ENCODE measurements at places on chromosomes 5 and 9. TPM values are rescaled to one million over a fixed set of nuclear protein-coding genes. Genes with fewer than 3 reads are reported as not detected.

Gene RETREG1
- 120 TPM for total RNA-seq

GRCh38 chr9:124011460-124012301 is at the start of gene LHX2:
Gene LHX2, plus strand, starts transcription at chr9:124011768. Its CDS starts 581 bp downstream, at chr9:124012349.
- peak; percentile 42 for DNase-seq

- DNase-seq = no peak
Observed at GRCh38 chr9:88831713-88832407, 159.4 kb upstream of the S1PR3 start.

DNA sequence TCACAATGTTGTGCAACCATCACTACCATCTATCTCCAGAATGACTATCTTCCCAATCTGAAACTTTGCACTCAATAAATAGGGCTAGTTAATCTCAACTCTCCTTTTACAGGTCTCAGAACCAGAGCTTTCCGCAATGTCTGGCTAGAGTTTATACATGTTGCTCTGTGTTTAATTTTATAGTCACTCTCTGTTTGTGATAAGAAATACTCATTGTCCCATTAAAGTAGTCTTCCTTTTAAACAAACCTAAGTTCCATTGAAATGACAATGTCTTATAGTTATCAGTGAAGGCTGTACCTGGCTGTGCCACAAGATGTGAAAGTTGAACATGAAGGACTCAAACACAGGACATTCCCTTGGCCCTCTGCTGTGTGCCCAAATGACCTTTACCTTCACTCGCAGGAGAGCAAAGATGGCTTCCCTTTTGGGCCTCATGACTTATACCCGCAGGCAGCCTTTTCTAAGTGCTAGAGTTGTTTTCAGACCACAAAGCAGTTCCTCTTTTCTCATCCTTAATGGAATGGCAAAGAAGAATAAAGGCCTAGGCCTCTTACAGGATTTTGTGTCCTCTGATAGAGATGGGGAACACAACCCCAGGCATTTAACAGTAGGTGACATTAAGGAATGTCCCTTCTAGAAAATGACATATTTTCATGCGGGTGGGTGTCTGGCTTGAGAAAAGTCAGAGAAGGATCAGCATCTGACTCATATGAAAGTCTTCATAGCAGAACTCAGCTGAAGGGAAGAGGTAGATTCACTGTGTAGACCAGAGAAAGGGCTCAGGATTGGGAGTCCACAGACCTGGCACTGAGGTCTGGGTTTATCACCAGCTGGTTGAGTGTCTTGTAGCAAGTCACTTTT is 69.6 kb upstream of the ATP10B start:
- no peak for DNase-seq

- no peak for DNase-seq
Observed at GRCh38 chr5:91190314-91190690, 192.8 kb downstream of the ARRDC3 start.

DNA sequence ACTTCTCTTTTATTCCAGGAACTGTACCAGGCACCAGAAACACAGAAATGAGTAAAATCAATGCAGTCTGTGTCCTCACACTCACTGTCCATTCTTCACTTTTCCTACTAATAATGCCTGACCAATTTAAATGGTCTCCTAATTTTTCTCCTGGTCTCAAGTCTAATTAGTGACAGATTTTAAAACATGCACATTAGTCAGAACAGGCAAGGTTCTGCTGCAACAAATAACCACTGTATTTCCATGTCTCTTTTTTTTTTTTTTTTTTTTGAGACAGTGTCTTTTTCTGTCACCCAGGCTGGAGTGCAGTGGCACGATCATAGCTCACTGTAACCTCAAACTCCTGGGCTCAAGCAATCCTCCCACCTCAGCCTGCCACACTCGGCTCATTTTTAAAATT is 99.6 kb downstream of the CEMIP2 start:
- no peak for DNase-seq

Gene LCN15
- total RNA-seq = not detected

GRCh38 chr5:73828465-73828864 is 202.5 kb downstream of the ARHGEF28 start:
- no peak for DNase-seq

Gene CATSPER3
- 0.33 TPM for total RNA-seq

Gene NIM1K
- 7.9 TPM for total RNA-seq

DNA sequence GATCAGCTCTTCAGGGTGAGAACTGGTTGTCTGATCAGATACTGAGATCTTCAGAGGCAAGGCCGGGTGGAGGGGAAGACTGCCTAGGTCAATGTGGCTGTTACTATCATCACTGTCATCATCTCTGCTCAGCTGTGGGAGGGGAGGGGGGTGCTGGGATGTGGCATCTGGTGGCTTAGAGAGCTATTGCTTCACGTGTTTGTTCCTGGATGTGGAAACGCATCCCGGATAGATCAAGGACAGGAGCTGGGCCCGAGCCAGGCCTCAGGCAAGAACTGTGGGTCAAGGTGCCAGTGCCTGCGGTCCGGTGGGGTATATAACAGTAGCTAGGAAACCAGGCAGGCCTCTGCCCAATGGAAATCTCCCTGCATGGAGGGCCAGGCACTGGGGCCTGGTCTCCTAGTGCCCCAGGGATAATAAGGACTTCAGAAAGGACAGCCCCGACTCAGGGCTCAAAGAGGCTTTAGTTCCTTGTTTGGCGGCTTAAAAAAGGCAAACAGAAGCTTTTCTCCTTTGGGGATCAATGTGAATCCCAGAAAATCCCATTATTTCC is 30.3 kb upstream of the TIFAB start:
- DNase-seq = no peak

Gene SYK
- 6.1 TPM for total RNA-seq

Gene ASS1
- 61.1 TPM for total RNA-seq

GRCh38 chr5:160197341-160198144 is 31.8 kb upstream of the FABP6 start:
- DNase-seq = no peak

GRCh38 chr5:82341325-82341724 is 63.2 kb upstream of the RPS23 start:
- no peak for DNase-seq

GRCh38 chr9:92141144-92142129 is 26.2 kb upstream of the SPTLC1 start:
- no peak for DNase-seq

DNA sequence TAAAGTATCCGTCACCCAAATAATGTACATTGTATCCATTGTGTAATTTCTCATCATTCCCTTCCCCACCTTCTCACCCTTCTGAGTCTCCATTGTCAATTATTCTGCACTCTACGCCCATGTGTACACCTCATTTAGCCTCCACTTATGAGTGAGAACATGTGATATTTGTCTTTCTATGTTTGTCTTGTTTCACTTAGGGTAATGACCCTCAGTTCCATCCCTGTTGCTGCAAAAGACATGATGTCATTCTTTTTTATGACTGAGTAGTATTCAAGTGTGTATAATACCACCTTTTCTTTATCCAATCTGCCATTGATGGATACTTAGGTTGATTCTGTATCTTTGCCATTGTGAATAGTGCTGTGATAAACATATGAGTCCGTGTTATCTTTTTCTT is 4.9 kb upstream of the SPATA31C2 start:
- no peak for DNase-seq

GRCh38 chr9:134026581-134026980 is 1.3 kb downstream of the BRD3OS start:
- DNase-seq = no peak

DNA sequence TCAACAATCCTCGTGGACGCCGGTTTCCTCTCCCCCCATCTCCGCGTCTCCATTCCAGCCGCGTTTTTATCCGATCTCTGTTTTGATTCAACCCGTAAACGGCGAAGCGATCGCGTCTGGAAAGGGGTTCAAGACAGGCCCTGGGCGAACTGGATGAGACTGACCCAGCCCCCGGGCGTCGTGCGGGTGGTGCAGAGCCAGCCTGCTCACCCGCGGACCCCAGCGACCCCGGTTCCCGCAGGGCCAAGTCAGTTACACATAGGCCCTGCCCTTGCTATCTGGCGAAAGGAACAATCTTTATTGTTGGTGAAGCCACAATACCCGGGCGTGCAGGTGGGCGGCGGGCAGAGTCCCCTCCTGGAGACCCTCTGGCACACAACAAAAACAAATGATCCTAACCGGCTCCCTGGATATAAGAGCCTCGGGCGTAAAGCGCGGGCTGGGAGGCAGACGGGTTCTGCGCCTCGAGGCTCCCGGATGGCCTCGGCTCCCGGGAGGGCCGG is 1.8 kb downstream of the TLX3 start:
- no peak for DNase-seq

- no peak for DNase-seq
Observed at GRCh38 chr9:122807271-122807900, 7.5 kb downstream of the OR1K1 start.

Gene MELK
- total RNA-seq = 12.6 TPM

Gene CDH9
- total RNA-seq = 11.3 TPM

- no peak for DNase-seq
Observed at GRCh38 chr5:173862047-173862477, 26.1 kb upstream of the CPEB4 start.

Gene ALDH1A1
- 26.4 TPM for total RNA-seq

DNA sequence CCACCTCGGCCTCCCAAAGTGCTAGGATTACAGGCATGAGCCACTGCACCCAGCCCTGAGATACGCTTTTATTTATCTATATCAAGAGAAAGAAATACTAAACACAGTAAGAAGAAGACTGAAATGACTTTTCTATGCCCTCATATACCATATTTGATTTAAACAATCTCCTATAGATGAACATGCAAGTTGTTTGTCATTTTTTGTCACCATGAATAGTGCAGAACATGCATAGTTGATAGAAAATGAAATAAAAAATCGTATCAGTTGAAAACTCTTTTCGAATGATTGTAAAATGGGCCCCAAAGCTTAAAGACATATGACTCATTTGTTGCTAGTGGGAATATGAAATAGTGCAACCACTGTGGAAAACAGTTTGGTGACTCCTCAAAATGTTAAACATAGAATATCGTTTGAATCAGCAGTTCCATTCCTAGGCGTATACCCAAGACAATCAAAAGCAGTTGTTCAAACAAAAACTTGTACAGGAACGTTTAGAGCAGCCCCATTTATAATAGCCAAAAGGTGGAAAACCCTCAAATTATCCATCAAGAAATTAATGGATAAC is 61.4 kb upstream of the ANKH start:
- DNase-seq = no peak

DNA sequence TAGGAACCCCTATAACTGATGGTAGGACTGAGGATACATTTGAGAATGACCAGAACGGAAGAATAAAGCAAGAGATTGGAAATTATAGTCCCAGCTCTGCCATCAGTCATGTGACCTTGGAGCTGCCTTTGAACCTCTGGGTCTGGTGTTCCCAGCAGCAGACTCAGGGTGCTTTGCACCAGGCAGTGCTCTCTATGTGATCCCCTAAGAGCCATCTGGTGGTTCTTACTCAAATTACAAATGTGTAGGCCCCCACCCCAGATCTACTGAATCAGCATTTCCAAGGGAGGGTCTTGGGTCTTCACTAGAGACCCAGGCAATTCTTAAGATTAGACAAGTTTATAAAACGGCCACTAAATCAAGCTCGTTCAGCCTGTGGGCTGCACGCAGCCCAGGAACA is 40.2 kb upstream of the PRDM12 start:
- DNase-seq = no peak

DNA sequence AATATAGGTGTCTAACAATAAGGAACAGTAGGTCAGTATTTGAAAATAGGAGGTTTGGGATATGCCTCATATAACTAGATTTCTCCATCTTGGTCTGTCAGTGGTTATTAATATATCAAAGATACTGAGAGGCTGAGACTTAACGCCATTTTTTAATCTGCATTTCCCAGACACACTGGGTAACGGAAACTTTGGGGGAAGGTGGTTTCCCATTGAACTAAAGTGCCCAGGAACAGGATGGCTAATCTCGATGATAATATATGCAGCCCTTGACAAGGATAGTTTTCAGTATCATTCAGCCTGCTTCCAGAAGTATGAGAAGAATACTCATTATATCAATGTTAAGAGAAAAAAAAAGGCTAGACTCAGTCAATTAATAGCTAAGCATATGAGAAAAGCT is 30.7 kb downstream of the EFNA5 start:
- DNase-seq = no peak

Gene TAS2R1
- 0.94 TPM for total RNA-seq

DNA sequence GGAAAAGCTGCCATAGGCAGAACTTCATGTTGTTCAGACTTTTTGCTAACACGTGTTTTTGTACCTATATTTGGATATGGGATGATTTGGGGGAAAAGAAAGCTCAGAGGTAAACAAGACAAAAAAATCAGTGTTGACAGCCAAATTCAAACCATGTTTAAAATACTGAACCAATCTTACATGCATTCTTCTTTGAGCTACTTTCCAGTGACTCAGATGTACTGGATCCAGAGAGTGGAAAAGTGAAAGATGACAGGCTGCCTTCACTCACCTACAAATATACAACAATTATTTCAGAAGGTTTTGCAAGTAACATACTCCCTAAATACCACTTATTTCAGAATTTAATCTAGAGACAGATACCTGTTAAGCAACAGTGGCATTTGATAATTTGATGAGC is 165.7 kb downstream of the MPDZ start:
- DNase-seq = no peak

GRCh38 chr5:164000241-164000640 is 494.8 kb downstream of the MAT2B start:
- DNase-seq = no peak

DNA sequence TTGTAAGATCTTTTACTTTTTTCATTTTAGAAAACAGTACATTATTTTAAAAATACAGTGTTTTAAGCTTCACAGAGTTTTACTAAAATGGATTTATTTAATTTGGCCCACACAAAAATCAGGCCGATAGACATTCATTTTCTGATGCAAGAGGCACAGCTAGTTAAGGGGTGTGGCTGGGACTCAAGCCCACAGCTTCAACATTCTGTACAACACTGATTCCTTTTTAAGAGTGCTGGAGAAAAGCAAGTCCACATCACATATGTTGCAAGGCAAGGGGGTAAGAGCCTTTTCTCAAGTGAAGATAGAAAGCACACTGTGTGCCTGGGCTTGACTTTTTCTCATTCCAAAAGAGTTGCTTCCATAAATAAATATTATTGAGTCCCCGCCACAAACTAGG is 195.9 kb downstream of the RFK start:
- DNase-seq = no peak

DNA sequence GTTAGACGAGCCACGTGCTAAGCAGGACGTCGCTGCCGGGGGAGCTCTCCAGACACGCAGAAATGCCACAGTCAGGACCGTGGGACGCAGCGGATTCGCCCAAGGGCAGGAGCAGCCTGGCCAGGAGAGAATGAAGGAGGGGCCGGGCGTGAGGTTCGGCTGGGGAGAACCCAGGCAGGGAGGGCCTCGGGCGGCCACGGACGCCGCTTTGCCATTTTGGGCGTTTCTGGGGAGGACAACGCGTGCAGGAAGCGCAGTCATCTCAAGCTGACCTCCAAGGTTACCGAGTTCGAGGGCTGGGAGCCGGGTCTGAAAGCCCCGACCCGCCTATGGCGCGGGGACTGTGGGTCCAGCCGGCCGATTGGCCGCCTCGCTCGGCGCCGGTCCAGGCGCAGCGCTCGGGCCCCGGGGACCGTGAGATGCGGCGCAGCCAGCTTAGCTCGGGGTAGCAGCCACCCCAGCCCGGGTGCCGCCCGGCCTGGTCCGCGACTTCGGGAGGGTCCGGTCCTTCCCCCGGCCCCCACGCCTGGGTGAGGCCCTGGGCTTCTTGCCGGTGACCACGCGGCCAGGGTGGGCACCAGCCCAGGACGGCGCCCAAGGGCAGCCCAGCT is 760 bp upstream of the MAN1B1 start:
- no peak for DNase-seq

GRCh38 chr9:96031366-96031824 is 155.9 kb downstream of the ERCC6L2 start:
- DNase-seq = peak; percentile 92

All from spinal cord (tissue), 10 donors.